ENCODE measurements at places on chromosomes 11 and 22.

- DNase-seq = no peak
These were observed 54.6 kb downstream of the LRRC32 start for GRCh38 chr11:76615950-76616349.

- peak; percentile 79 for DNase-seq
These were observed 25.5 kb upstream of the GRK2 start for GRCh38 chr11:67240576-67241389.

DNA sequence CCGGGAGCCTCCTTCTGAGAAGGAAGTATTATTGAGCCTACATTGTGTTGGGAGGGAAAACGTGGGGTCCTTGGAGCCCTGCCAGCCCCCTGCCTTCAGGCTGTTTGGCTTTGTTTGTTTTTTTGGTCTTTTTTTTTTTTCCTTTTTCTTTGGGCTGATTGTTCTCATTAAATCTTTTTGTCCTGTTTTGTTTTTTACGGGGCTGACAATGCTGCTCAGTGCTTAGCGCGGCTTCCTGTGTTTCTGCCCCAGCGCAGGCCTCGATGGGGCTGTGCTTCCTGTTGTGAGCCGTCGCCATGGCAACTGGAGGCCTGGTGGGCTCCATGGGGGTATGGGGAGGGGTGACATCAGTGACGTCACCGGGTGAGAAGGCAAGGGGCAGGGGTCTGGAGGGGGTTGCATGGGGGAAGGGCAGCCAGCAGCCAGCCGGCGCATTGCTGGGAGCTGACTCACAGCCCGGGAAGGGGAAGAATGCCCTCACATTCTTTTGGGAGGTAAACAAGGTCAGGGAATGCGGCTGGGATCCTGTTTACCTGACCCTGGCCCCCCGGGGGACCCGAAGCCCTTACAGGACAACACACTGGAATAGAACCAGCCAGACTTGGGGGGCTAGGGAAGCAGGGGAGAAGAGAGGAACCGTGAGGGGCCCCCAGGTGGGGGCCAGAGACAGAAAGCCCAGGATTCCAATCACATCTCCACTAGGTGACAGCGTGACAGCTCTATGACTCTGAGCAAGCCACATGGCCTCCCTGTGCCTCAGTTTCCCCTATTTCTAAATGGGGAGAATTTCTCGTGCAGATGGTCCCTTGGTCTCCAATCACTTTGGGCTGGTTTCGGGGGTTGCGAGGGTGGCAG lies 22.2 kb upstream of the CBX7 start:
- DNase-seq = peak; percentile 75

DNA sequence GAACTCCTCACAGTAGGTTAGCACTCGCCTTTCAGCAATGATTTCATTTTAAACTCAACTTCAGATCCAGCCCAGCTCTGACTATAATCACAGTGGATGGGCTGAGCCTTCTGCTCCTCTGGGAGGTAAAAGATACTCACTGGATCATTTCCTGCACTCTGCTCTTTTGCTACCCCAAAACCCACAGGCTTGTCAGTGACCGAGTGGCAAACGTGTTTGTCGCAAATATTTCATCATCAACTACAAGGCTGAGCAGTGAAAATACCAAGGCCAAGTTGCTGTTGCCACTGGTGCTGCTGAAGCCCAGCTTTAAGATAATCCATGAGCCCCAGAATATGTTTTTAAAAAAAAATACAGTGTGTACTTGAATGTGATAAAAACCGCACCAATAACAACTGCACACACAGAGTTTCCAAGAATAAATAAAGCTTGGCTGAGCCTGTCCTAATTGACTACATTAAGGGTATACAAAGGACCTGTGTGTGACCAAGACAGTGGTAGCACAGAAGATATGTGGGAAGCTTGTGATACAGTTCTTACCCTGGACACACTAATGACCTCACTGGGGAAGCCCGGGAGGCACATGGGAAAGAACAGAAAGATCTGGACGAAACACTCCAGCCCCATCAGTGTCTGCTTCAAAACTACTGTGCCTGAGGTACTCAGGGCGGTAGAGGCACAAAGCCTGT lies 41.3 kb downstream of the ABTB2 start:
- no peak for DNase-seq

GRCh38 chr11:110919241-110919922 lies 207.1 kb upstream of the ARHGAP20 start:
- DNase-seq = no peak

GRCh38 chr11:33062137-33062536 lies 22.8 kb downstream of the TCP11L1 start:
- DNase-seq = no peak

- DNase-seq = no peak
These were observed 79.2 kb downstream of the WNT7B start for GRCh38 chr22:45897736-45898135.

DNA sequence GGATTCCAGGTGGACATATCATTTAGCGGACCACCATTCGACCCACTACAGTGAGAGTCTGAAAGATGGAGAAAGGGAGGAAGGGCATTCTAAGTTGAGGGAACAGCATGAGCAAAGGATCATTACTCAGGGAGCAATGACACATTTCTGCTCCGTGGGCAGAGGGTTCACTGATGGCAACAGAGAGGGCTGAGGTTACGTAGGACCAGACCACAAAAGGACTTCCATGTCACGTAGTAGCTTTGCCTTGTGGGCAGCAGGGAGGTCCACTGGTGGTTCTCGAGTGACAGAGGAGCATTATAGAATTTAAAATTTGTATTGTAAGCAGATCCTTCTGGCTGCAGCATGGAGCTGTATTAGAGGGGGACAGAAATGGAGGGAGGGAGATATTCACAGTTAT lies 109.7 kb upstream of the NAV2 start:
- no peak for DNase-seq

GRCh38 chr11:133123796-133124195 lies 408.5 kb downstream of the OPCML start:
- no peak for DNase-seq

GRCh38 chr11:62152245-62153086 lies 28.7 kb downstream of the INCENP start:
- DNase-seq = no peak

DNA sequence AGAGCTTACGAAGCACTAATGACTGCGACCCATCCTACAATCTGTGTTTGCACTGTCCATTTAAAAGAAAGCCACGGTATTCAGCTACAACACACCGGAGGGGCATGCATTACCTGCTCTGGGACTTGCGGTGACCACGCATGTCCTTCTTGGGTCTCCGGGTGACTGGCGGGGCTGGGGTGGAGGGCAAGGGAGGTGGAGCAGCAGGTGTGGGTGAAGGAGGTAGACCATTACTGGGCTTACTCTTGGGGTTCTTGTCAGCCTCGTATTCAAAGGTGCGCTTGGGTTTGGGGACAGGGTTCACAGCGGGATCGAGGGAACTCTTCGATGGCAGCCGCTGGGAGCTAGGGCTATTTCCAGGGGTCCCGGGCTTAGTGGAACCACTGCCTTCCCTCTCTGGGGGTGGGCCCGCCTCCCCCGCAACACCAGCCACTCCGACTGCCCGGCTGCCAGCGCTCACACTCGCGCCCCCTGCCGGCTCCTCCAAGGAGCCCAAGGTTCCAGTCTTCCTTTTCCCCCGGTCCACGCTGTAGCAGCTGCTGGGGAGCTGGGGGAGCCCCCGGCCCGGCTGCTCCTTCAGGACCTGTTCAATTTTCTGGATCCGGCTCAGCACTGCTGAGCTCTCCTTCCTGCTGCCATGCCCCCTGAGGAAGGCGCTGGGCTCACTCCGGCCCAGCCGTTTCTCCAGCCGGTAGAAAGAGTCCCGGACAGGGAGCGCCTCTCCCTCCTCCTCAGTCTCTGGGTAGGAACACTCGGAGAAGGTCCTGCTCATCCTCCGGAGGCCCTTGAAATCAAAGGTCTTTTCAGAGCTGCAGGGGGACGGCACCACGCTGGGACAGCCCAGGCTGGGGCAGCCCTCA lies 47.5 kb downstream of the RPL27A start:
- DNase-seq = no peak

GRCh38 chr11:95241681-95242081 lies 10.7 kb upstream of the SESN3 start:
- no peak for DNase-seq

GRCh38 chr11:42201603-42202148 lies 742.2 kb upstream of the LRRC4C start:
- no peak for DNase-seq

DNA sequence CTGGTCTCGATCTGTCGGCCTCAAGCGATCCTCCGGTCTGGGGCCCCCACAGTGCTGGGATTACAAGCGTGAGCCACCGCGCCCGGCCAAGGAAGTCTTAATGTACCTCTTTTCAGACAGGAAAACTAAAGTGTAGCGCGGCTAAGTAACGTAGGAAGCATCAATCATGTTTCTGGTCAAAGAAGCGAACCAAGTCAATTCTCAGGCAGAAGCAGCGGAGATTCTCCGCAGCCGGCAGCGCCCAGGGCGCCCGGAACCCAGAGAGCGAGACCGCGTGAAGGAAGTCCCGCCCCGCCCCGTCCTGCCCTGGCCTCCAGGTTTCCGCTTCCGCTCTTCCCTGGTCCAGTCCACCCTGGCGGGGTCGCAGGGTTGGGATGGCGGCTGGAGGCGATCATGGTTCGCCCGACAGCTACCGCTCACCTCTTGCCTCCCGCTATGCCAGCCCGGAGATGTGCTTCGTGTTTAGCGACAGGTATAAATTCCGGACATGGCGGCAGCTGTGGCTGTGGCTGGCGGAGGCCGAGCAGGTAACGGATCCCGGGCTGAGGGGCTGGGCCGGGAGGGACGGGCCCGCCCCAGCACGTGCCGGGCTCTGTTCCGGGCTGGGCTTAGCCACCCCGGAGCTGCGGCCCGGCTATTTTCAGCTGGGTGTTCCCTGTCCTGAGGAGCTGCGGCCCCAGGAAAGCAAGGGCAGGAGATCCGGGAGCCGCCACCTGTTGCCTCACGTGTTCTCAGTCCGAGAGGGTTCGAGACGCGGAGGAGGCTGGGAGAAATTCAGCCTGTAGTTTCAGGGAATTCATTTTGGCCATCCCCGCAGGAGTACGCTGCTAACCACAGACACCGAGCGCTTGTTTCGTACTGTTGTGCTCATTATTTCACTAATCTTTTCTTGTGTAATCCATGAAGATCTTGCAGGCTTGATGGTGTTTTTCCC lies at the start of gene ADSL:
Gene ADSL, plus strand, starts transcription at position 316 of the 934 bp plus-strand sequence. Its CDS starts 59 bp downstream, at position 375.
- DNase-seq = peak; percentile 90

GRCh38 chr11:102664001-102664752 lies 39.0 kb upstream of the MMP20 start:
- DNase-seq = no peak

GRCh38 chr22:30210235-30210909 lies 36.2 kb downstream of the LIF start:
- DNase-seq = no peak

DNA sequence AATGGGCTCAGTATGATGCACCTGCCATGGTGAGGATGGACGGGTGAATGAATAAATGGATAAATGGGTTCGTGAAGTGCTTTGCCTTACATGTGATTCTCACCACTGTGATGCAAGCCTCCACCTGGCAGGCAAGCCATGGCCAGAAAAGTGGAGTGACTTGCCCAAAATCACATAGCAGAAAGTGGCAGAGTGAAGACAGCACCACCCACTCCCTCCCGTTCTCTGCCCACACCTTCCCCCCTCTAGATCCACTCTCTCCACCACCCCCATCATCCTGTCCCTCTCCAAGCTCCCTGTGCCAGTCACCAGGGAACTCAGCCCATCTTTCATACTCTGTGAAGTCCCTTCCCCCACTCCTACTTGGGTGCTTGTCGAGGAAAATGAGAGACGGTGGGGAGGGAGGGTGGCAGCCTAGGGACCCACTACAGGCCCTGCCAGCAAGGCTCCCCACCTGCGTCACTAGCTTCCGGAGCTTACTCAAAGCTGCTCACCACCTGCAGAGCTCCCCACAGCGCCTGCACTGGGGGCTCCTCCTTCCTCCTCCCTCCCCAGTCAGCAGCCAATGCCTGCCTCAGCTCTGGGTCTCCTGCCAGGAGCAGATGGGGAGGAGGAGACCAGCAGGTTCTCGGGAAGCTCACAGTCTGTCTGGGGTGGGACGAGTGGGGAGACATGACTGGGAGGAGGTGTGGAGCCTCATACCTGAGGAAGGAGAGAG lies 82.3 kb downstream of the PDE2A start:
- DNase-seq = no peak

DNA sequence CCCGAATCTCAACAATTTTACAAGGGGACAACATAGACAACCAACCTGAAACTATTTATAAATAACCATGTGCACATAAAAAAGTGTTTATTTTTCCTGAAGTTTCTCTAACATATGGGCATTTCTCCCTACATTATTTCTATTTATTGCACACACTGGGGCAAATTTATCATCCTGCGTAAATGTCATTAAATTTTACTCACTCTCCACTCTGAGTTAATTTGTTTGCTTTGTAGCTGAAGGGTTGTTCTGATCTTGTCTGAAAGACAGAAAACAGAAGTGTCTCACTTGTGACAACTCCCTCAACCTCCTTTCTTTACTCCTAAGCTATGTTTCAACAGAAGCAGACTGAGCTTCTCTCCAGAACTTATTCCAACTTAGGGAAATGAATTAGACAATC lies 194.2 kb downstream of the HIPK3 start:
- DNase-seq = no peak

DNA sequence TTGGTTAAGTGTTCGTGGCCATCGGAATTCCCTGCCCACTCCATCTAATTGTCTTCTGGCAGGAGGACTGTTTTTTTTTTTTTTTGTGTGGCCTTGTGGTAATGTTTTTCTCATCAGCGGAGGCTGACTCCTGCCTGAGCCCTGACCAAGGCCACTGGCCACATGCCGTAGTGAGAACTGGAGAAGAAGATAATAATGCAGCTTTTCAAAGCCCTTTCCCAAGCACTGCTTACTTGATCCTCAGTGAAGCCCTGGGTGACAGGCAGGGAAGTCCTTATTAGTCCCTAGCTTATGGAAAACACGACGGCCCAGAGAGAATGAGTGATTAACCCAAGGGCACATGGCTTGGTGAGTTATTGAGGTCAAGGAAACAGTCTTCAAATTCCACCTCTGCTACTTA lies 71.2 kb downstream of the ADM start:
- no peak for DNase-seq

DNA sequence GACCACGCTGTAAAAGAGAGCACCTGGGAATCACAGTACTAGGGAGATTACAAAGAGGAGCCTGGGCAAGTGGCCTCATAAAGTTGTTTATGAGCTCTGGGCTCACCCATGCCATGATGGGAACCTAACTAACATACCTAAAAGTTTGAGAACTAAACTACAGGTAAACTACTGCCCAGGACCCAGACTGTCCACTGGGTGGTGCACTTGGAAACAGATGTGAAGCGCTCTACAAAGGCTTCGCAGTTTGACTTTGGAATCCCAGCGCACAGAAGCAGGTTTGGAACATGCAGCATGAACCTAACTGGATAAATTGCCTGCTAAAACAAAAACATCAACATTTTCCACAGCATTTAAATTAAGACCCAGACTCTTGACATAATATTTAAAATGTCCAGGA lies 418.6 kb downstream of the FAM181B start:
- no peak for DNase-seq

GRCh38 chr11:120061036-120061760 lies 76.7 kb downstream of the TRIM29 start:
- DNase-seq = no peak
